ENCODE measurements at places on chromosomes 7 and 10.

- DNase-seq = no peak
Observed at GRCh38 chr7:35734001-35734483, 39.1 kb upstream of the HERPUD2 start.

DNA sequence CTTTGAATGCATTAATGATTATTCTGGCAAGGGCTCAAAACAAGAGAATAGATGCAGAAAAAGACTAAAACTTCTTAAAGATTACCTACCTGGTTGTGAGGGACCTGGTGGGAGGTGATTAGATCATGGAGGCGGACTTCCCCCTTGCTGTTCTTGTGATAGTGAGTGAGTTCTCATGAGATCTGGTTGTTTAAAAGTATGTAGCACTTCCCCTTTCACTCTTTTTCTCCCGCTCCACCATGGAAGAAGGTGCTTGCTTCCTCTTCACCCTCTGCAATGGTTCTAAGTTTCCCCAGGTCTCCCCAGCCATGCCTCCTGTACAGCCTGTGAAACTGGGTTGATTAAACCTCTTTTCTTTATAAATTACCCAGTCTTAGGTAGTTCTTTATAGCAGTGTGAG, 226.6 kb downstream of the ARHGAP12 start:
- DNase-seq = no peak

DNA sequence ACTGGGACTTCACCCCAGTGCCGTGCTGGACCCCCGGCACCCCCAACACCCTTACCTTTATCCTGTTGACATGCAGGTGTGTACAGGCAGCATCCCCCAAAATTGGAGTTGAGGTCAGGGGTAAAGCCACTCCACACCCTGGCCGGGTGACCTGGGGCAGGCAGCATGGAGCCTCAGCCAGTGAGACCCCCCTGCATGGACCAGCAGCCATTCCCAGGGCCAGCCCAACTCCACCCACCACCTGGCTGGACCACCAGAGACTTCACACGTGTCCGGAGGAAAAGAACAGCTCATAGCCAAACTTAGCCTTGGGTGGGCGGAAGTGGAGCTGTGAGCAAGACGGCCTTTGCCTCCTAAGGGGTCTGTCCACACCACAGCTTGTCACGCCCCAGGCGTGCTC, 413.0 kb upstream of the FOXK1 start:
- no peak for DNase-seq

GRCh38 chr10:5292196-5292735, 72.5 kb upstream of the UCN3 start:
- DNase-seq = no peak

GRCh38 chr7:151381348-151382078, 28.3 kb downstream of the WDR86 start:
- peak; percentile 67 for DNase-seq

DNA sequence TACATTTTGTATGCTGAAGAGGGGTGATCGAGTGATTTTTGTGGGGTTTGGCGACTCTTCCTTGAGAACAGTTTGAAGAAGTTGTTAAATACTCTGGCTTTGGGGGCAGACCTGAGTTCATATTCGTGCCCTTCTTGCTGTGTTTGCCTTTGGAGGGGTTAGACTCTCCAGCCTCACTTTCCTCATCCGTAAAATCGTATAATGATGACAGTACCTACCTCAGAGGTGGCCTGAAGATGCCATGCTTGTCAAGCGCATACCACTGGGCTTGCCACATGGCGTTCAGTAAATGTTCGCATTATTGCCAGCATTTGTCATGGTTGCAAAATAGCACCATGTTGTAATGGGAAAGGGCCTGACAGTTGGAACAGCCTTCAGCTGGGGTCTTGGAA, 1.3 kb downstream of the STK17A start:
- DNase-seq = no peak

DNA sequence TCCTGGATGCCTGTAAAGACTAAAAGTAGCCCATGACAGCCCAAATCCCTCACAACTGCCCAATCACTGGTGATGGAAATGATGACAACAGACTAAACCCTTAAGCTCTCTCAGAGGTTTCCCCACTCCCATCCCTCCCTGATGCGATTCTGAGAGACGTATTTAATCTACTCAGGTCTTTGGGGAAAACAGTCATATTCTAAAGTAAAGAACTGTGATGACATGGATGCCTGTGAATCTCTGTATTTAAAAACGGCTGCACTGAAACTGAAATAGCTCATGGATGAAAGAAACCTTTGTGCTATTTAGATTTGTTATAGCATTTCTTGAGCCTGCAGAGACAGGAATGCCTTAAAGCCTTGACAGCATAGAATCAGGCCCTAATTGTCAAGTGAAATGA, 28.5 kb downstream of the VPS41 start:
- no peak for DNase-seq

DNA sequence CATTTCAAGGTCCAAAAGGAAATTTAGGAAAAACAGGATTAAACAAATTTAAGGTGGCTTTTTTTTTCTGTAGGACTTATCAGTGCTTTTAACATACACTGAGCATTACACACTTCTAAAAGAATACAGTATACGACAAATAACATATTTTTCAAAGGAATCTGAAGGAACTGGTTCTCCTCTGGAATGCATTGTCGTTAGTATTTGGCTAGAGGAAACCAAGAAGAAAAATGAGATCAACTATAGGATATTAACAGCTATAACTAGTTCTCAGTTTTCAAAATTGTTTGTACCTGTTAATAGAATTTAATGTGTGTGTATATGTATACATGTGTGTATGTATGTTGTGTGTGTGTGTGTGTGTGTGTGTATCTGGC, 50.1 kb upstream of the ADAM12 start:
- DNase-seq = no peak

DNA sequence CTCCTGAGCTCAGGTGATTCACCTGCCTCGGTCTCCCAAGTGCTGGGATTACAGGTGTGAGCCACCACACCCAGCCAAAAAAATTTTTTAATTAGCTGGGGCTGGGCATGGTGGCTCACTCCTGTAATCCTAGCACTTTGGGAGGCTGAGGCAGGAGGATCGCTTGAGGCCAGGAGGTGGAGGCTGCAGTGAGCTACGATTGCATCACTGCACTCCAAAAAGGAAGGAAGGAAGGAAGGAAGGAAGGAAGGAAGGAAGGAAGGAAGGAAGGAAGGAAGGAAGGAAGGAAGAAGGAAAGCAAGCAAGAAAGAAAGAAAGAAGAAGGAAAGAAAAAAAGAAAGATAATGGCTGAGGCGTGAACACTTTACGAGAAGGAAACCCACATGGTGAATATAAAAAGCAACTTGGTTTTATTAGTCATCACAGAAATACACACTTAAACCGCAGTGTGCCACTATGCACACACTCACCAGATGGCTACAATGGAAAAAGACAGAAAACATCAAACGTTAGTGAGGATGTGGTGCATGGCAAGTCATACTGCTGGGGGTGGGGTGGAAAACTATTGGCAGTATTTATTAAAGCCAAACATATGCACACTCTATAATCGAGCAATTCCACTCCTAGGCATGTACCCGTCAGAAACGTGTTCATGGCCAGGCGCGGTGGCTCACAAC, 4.4 kb upstream of the CCL26 start:
- no peak for DNase-seq

- DNase-seq = no peak
Observed at GRCh38 chr10:63595072-63595471, 73.9 kb downstream of the REEP3 start.

DNA sequence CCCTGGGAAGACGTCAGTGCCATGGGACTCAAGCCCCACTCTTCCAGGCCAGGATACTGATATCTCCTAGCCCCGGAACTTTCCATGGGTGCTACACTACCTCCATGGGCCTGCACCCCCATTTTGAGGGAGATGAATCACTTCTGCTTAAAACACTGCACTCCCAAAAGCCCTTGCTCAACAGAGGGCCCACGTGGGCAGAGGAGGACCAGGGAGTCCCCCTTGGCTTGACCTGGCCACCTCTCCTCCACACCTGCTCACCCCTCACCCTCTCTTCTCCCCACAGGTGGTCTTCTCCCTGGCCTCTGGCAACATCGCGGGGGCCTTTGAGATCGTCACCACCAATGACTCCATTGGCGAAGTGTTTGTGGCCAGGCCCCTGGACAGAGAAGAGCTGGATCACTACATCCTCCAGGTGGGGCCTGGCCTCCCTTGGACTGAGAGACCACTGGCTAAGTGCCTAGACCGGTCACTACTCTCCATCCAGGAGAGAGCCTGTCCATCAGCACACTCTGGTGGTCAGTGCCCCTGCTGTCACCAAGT, 19.9 kb upstream of the C10orf105 start:
- no peak for DNase-seq

DNA sequence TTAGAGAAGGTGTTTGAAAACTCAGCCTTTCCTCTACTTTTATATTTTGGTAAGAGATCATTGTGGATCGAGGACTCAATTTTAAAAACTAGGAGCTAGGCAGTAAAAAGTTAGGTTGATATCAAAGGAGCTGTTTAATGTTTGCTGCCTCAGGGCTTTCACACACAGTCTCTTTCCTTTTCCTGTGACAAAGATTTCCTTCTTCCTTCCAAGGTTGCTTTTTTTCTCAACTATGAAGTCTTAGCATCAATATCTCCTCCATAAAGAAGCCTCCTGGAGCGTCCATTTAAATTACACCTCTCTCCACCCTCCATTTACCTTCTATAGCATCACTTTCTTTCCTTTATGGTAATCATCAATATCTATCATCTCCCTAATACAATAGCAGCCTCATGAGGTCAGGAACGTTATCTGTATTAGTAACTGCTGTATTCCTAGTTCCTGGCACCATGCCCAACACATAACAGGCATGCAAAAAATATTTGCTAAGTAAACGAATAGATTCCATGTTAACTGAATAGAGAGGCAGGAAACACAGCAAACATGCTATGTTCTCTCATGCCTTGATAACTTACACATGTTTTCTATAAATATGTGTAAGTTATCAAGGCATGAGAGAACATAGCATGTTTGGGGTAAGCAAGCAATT, 48.5 kb downstream of the GNAT3 start:
- DNase-seq = no peak

GRCh38 chr7:5477723-5478531, 54.3 kb upstream of the TNRC18 start:
- peak; percentile 70 for DNase-seq

DNA sequence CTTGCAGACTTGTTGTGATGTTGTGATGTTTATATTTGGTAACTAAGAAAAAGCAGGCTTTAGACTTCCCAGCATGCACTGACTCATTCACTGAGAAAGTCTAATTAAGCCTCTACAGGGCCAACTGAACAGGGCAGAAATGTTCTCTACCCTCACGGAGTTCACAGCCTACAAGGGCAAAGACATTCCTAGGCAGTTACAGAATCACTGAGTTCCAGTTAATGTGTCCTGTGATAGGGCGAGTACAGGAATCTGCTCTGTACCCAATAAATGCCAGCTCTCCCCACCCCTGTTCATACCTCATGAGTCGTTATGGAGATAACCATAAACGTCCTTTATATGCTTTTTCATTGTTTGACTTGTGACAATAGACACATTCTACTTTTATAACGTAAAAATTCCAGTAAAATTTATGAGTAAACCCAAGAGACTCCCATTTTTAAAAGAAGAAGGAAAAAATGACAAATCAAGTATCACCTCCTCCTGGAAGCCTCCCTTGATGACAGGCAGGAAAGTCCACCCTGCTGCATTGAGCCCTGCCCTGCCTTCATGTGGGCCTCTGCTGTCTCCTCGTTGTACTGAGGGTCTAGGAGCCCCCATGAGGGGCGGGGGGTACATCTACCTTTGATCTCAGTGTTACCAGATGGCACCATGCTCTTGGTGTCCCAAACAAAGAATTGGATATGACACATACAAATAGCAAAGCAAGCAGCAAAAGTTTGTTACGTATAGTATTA, 14.3 kb downstream of the MUC12 start:
- DNase-seq = no peak

DNA sequence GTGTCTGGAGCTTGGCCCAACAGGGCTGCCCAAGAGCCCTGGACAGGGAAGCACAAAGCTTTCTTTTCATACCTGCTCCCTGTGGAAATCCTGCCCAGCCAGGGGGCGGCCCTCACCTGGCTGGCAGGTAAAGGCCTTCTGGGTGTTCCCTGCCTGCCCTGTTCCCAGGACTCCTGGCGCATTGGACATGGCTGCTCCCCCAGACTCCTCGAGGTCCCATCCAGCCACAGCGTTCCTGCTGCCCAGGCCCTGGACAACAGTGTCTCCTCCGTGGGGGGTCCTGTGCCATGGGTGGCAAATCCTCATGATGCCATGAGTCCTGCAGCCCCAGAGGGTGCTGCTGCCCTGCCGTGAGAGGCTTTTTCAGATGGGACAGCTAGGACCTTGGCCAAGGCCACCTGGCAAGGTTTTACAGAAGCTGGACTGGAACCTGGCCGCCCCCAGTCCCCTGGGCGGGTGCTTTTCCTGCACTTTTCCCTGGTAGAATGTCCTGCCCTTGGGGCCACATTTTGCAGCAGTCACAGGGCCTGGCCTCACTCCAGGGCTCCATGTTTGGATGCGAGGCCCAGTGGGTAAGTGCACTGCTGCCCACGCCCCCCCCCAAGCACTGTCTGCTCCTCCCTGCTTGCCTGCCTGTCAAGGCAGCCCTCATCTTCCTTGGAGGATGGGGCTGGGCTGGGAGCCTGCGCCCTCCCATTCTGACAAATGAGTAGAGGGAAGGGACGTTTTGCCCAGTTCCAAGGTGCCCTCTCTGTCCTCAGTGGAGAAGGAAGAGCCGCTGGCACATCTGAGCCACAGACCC, 60.7 kb downstream of the LHPP start:
- no peak for DNase-seq

GRCh38 chr7:79774150-79774549, 320.7 kb upstream of the MAGI2 start:
- no peak for DNase-seq

- no peak for DNase-seq
Observed at GRCh38 chr7:49780953-49781352, 7.5 kb downstream of the VWC2 start.

GRCh38 chr10:3936422-3937040, 151.5 kb upstream of the KLF6 start:
- no peak for DNase-seq

DNA sequence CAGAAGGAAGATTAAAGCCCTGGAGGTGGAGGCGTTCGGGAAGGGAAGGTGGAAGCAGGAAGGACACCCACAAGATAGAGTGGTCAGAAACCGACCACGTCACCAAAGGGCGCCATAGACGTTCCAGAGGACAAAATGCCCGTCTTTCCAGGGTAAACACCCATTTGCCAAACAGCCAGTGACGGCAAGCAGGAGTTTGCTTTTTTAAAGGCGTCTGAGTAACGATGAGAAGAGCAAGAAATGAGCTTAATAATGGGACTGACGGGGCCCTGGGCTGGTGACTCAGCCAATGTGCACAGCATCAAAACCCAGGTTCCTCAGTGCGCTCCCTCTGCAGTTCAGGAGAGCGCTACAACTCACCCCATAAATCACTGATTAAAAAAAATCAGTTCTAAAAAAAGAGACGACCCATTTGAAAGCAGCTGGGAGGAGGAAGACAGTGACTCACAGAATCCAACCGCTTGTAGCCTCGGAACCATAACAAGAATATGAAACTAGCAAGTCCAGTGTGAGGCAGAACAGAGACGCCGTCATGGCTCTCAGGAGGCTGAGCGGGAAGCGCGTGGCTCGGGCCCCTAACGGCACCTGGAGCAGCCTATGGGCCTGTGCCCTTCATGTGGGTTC, 5.9 kb downstream of the DIP2C start:
- DNase-seq = no peak

GRCh38 chr10:99779335-99779734, 3.1 kb upstream of the ABCC2 start:
- DNase-seq = no peak

- no peak for DNase-seq
Observed at GRCh38 chr7:76343294-76343930, 15.4 kb downstream of the YWHAG start.

- DNase-seq = no peak
Observed at GRCh38 chr10:50447691-50448090, 176.1 kb downstream of the SGMS1 start.
